Karpas-422 (cell line): ENCODE measurements at places on chromosomes 6 and 20.
A peak's percentile ranks its signal among the peaks of the same experiment; 100 is the strongest.

DNA sequence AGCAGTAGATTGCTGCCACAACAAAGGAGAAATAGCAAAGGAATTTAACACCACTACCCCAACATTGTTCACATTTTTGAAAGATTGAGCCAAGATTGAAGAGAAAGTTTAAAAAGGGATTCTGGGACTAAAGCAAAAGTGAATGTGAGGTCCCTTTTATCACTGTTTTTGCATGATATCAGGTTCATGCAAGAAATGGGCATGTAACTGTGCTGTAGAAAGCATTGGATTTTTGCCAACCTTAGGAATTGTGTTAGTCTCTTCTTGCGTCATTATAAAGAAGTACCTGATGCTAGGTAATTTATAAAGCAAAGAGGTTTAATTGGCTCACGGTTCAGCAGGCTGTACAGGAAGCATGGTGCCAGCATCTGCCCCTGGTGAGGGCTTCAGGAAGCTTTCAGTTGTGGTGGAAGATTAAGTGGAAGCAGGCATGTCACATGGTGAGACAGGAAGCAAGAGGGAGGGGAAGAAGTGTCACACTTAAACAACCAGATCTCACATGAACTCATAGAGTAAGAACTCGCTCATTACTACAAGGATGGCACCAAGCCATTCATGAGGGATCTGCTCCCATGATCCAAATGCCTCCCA, 4.6 kb upstream of the GJB7 start:
- no peak for DNase-seq

DNA sequence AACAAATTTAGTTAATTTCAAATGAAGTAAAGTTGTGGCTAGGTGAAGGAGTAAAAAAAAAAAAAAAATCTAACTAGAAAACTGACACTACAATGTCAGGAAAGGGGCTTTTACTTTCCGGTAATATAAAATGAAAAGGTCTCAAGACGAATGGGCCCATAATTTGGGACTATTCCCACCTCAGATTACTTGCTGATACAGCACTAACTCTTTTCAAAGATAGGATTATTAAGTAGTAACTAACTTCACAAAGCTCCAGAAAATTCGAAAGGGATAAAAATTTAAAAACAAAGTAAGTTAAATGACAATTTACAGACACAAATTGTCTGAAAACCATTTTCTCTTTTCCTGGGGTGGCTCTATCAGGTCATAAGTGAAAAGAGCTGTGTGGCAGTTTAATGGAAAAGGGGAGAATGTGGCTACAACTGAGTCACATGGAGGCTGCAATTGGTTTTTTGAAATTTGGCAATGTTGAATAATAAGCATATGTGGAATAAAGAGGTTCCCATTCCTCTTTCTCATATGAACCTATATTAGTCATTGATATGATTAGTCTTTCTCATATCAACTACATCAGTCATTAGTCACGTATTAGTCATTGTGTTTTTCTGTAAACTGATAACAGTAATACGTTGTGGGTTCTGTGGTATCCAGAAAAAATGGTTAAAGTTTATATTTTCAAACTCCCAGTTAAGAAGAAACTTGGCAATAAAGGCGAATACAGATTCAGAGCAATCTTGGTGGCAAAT, 78.0 kb downstream of the RWDD2A start:
- no peak for DNase-seq

- peak; percentile 60 for DNase-seq
Measured at GRCh38 chr6:139367810-139368351, 6.6 kb downstream of the CITED2 start.

DNA sequence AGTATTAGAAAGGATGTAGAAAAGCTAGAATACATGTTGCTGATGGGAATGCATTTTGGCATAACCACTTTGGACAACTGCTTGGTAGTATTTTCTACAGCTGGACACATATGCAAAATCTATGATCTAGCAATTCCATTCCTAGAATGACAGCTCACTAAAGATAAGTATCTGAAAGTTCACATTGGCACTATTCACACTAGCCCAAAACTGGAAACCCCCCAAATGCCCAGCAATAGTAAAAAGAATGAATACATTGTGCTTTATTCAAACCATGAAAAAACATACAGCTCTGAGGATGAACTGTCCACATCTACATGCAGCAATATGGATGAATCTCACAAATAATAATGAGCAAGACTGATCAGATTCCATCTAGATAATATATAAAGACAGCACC, 79.0 kb downstream of the PPP1R3G start:
- no peak for DNase-seq

- DNase-seq: no peak
Measured at GRCh38 chr6:122709922-122710512, 69.5 kb upstream of the FABP7 start.
